ENCODE measurements at places on chromosomes 5 and 9. TPM values are rescaled to one million over a fixed set of nuclear protein-coding genes. Genes with fewer than 3 reads are reported as not detected.

Gene HRCT1
- 5.2 TPM for total RNA-seq

Gene FOXD4
- total RNA-seq = 0.42 TPM

Gene PPP2CA
- total RNA-seq = 163 TPM

Gene UBE2QL1
- total RNA-seq = 0.15 TPM

Gene CKMT2
- total RNA-seq = not detected

Gene MOCS2
- 31.1 TPM for total RNA-seq

Gene MYMK
- total RNA-seq = not detected

Gene INSL4
- total RNA-seq = not detected

Gene CLIC3
- total RNA-seq = not detected

Gene GZMA
- total RNA-seq = not detected

Gene CCDC69
- total RNA-seq = 4.3 TPM

Gene CCDC171
- total RNA-seq = 1.6 TPM

Gene OBP2B
- total RNA-seq = not detected

Gene NXNL2
- total RNA-seq = not detected

Gene CCDC187
- total RNA-seq = not detected

Gene C9
- total RNA-seq = 0.44 TPM

Gene SARDH
- 0.30 TPM for total RNA-seq

Gene HEMGN
- not detected for total RNA-seq

Gene INSYN2B
- 9.9 TPM for total RNA-seq

Gene TUBB4B
- total RNA-seq = 558 TPM

Gene RANBP17
- total RNA-seq = 13.6 TPM

Gene HMCN2
- 0.24 TPM for total RNA-seq

Gene KIF20A
- total RNA-seq = 72.0 TPM

Gene IFNA2
- not detected for total RNA-seq

Gene KDM3B
- 52.6 TPM for total RNA-seq

Gene WWC1
- 0.91 TPM for total RNA-seq

Gene IGFBPL1
- not detected for total RNA-seq

Gene PCDH1
- 136 TPM for total RNA-seq

Gene DOCK2
- total RNA-seq = 0.62 TPM

Gene NUTM2G
- total RNA-seq = not detected

Gene AMBP
- not detected for total RNA-seq

Gene ADAMTS13
- total RNA-seq = 1.4 TPM

Gene GKAP1
- 2.5 TPM for total RNA-seq

Gene NKD2
- not detected for total RNA-seq

Gene POU5F2
- total RNA-seq = 1.2 TPM

Gene CNTFR
- not detected for total RNA-seq

Gene CDC20B
- total RNA-seq = 0.14 TPM

Gene IL5
- not detected for total RNA-seq

Gene GADD45G
- total RNA-seq = 0.64 TPM

All from endothelial cell of umbilical vein (primary cell).